ENCODE measurements at places on chromosomes 2 and 18.

DNA sequence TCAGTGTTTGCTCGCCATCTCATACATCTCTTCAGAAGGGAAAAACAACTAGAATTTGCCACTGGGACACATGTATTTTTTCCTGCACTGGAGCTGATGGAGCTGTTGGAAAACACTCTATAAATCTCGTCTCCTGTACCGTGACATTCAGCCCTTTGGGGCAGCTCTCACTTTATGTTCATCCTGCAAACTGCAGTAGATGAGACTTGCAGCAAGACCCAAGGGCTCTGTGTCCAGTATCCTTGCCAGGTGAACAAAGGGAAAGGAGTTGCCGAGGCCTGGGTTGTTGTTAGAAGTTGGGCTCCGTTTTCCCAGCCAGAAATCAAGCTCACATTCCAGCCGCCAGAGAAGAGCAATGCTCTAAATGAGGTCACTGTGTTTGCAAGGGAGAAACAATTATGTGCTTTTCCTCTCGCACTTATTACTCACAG lies 285.1 kb downstream of the SLC4A3 start:
- no peak for DNase-seq

DNA sequence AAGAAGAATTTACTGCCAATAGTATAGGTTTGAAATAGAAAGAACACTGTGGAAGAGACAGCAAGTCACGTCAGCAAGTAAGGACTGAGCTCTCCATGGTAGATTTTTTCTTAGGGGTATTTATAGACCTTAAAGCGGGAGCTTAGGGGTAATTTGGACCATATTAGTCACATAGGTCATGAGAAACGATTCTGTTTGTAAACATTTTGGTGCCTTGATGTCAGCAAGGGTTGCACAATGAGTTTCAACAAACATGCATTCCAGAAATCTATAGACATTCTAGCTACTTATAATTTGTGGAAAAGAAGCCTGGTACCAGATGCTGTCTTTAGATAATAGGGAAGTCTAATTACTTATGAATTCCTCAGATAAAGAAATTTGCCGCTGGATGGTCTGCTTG lies 624.7 kb downstream of the TDRD15 start:
- no peak for DNase-seq

- no peak for DNase-seq
Observed at GRCh38 chr2:42562474-42563144, 5.8 kb upstream of the MTA3 start.

GRCh38 chr2:33335516-33335915 lies 140.9 kb upstream of the RASGRP3 start:
- DNase-seq: no peak

DNA sequence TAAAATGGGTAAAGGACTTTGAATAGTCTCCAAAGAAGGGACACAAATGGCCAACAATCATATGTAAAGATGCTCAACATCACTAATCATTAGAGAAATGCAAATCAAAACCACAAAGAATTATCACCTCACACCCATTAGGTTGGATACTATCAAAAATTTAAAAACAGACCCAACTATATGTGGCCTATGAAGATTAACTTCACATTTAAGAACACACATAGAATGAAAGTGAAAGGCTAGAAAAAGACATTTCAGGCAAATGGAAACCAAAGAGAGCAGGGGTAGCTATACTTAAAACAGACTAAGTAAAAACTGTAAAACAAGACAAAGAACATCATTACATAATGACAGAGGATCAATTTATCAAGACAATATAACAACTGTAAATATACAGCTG lies 53.5 kb upstream of the ASPRV1 start:
- DNase-seq: no peak

GRCh38 chr2:207934720-207935119 lies 90.6 kb downstream of the PLEKHM3 start:
- no peak for DNase-seq

DNA sequence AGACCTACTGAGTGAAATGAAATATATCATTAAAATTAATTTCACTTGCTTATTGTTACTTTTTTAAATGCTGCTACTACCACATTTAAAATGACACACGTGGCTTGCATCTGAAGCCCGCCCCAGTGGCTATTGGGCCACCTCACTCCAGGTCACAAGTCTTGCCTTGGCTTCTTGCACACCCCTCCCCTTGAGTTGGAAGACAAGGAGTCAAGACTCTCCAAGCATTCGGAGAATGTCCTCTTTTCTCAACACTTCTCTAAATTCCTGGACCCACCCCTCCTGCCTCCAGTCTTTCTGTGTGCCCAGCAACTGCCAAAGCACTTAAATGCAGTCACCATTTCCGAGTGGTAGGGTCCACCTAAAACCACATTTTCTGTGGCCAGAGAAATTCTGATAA lies 73.4 kb downstream of the ZBTB7C start:
- DNase-seq: no peak

- peak; percentile 79 for DNase-seq
Observed at GRCh38 chr2:216632952-216633615, at the start of gene IGFBP2. Gene IGFBP2, plus strand, starts transcription at chr2:216633420. Its CDS starts 104 bp downstream, at chr2:216633524.

GRCh38 chr18:6621437-6621836 lies 108.1 kb upstream of the ARHGAP28 start:
- no peak for DNase-seq

DNA sequence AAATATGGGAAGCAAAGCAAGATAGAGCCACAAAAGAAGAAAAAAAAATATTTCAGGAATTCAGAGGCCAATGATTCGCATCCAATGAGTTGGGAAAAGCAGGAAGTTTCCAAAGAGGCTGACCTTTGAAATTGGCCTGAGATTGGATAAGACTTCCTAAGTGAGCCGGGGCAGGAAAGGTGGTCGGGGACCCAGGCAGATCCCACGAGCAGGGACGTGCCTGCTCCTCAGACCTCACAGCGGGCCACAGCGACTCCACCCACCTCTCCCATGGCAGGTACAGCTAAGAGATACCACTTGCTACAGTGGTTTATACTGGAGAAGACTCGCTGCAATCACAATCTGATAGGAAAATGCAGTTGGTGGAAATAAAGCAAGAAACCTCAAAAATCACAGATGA lies 102.8 kb upstream of the SALL3 start:
- DNase-seq: no peak

DNA sequence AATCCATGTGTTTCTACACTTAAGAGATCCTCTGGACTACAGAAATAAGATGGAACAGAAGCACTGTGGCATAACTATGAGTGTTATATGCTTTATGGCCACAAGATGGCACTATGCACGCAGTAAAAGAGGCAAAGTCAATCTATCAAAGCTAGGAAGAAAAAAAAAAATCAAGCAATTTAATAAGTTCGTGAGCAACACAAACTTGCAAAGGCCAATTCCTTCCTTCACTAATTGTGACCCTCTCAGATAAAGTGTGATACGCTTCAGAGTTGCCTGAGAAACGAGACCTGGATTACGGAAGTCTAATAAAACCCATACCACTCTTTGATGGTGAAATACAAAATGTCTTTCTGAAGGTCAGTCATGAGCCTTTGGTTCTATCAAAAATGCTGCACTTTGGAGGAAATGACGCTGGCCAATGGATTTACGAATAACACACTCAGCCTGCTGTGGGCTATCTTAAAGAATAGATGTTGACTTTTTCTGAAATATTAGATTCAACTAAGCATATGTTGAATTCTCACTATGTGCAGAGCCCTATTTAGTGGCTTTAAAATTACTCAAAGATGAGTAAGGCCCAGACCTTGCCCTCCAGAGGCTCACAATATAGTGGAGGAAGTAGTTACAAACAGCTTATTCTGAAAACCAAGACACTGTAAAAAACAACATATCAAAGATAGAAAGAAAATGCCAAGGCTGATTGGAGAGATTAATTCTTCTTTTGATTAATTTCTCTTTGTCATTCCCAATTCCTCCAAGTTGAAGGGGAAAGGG lies 35.5 kb upstream of the TTR start:
- peak; percentile 50 for DNase-seq

GRCh38 chr2:238635647-238636051 lies 208.9 kb downstream of the ASB1 start:
- no peak for DNase-seq

GRCh38 chr18:9069601-9070000 lies 32.9 kb upstream of the NDUFV2 start:
- no peak for DNase-seq

All from endothelial cell (in vitro differentiated cells).